Activated CD8-positive, alpha-beta memory T cell treated with anti-CD3 and anti-CD28 coated beads for 1 hour (primary cell): ENCODE measurements at places on chromosomes 2 and 18.

- DNase-seq = no peak
Observed at GRCh38 chr2:102181376-102181775, 5.4 kb upstream of the IL1RL2 start.

DNA sequence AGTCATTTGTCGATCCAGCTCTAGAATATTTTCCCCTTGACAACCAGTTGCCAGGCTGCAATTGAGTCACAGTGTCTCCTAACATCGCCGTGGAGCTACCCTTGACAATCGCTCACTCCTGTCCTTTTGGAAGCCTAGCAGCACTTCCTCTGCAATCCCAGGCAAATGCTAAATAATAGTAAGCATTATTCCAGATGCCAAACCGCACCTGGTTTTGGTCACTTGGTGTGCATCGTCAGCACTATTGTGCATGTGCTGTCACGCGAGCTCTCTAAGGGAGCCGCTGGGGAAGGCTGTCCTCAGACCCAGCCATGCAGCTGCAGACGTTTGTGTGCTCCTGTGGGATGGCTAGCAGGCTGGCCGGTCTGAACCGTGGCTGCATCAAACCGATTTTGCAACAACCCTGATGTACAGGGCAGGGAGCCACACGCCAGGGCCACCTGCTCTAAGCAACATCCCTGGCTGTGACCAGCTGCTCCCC, 549.5 kb upstream of the ID2 start:
- DNase-seq = no peak

DNA sequence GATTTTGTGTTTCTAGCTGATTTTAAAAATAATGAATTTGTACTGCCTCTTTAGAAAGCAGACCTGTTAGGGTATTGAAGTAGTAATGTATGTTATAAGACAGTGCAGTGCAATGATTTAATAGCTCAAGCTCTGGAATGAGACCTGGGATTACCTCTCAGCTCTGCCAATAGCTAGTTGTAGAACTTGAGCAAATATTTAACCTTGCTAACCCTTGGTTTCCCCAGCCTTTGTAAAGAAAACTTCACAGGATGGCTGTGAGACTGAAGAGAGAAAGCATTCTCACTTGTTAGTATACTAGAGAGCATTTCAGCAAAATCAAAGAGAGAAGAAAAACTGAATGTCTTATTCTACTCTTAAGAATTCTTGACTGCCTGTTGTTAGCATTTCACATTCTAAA, 293.9 kb downstream of the KIAA1328 start:
- DNase-seq = no peak

GRCh38 chr2:129428086-129428660, 551.3 kb upstream of the RAB6C start:
- no peak for DNase-seq

- no peak for DNase-seq
Observed at GRCh38 chr2:26913606-26913998, 56.8 kb upstream of the MAPRE3 start.

DNA sequence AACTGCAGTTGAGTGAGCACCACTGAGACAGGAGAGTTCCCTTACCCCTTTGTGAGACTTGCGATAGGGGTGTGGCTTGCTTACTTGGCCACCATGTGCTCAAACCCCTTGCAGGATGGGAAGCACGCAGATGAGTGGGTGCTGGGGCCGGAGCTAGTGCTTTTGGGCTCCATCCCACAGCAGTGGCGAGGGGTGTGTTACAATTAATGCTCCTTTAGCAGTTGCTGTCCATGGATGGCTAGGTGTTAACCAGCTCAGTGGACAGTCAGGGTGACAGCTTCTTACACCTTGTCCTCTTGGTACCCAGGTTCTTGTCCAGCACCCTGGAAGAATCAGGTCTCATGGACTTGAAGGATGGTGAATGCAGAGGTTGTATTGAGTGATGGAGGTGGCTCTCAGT, 103.9 kb downstream of the SH3RF3 start:
- no peak for DNase-seq

- DNase-seq = no peak
Observed at GRCh38 chr2:206979922-206980321, 40.6 kb downstream of the CPO start.

GRCh38 chr2:62076980-62077638, 118.8 kb upstream of the B3GNT2 start:
- DNase-seq = no peak

DNA sequence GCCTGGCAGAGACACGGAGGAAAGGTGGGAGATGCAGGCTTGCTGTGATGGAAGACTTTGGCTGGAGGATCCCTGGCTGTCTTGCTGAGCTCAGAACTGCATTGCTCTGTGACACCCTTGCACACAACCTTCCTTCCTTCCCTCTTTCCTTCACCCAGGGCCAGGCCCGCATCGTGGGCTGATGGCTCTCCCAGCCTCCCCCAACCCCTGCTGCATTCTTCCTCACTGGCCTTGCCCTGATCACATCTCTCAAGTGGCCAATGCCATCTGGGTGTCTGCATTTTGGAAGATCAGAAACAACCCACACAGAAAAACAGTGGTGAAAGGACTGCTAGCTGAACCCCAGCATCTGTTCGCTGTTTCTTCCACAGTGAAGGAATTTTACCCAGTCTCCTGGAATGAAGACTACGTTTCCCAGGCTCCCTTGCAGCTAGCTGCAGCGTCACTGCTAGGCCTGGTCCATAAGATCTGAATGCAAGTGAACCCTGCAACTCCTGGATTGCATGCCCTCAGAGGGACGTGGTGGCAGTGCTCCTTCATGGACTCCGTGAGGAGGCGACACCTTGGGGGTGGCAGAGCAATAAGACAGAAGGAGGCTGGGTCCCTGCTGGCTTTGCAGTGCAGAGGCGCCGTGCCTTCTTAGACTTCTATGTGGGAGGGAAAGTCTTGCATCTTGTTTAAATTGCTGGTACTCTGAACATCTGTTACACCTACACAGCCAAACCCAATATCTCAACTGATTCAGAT, 78.9 kb upstream of the YWHAQ start:
- no peak for DNase-seq

- DNase-seq = no peak
Observed at GRCh38 chr2:155418753-155419152, 720.3 kb downstream of the KCNJ3 start.

DNA sequence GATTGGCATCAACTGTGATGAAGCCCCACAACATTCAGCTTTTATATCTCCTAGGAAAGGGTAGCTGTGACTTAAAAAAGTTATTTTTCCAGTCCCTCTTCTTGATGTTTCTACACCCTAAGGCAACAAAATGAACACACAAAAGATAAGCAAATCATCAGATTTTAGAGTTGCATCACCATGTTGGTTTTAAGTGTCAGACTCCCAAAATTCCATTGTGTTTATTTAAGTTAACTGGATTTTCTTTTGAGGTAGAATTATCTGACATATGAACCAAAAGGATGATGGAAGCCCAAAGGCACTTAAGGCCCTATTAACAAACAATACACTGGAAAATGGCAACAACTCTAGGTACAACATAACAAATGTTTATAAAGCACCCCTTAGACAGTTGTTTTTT, 261.7 kb upstream of the SLC39A10 start:
- DNase-seq = no peak

DNA sequence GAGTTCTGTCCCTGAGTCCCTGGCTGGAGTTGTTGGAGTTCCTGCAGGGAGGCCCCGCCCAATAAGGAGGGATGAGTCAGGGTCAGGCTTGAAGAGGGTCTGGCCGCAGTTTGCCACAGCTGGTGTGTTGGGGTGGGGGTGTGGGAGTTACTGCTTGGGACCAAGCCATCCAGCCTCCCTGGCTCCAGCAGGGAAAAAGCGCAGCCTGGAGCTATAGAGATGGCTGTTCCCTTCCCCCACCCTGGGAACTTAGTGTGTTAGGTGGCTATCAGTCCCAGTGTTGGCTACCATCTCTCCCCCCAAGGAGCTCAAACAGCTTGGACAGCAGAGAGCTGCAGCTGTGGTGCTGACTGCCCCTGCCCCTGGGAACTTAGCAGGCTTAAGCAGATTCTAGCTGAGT, 13.2 kb upstream of the TANK start:
- DNase-seq = no peak

DNA sequence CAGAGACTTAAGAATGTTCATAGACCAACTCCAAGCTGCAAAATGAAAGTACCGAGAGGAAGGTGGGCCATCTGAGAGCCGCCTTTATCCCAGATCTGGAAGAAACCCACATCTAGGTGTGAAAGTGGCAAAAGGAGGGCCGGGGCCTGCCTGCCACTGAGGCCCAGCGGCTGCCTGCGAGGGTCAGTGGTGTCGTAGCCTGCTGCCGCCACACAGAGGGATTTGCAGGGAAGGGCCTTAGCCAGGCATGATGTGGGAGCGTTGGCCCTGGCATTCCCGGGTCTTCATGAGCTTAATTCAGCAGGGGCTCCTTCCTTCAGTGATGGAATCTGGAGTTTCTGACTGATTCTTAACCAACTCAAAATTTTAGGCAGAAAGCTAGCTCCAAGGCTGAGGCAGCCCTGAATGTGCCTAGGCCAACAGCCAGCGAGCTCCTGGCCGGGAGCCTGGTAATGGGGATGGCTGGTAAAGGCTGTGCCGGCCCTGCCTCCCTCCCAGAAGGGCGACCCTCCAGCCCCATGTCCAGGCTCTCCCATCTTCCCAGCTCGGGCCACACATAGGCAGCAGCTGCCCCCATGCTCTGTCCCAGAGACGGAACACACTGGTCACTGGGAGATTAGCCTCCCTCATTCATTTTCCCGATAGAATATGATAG, 230.1 kb downstream of the AGAP1 start:
- DNase-seq = no peak

DNA sequence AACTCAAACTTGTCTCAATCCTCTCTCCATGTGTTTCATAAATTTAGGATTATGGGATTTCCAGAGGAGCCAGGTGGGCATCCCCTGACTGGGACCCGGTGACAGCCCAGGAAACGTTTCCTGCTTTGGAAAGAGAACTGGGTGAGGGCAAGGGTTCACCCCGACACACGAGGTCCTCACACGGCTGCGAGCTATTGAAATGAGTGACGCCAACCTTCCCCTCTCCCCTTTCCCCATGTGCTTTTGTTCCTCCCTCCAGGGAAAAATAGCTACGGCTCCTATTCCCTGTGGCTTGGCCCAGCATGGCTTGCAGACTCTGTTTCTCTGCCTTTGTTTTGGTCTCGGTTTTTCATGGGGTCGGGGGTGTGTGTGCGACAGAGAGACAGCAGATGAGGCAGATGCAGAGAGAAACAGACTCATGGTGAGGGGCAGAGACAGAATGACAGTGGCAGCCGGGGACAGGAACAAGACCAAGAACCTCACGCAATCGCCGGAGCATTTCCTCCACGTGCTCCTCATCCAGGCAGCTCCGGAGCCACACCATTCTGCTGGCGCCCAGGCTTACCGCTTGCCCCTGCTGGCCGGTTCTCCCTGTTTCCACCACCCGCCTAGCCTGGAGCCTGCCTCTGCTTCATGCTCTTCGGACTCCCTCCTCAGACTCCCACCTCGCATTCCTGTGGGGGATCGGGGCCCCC, 238.5 kb downstream of the DYSF start:
- no peak for DNase-seq

- peak; percentile 27 for DNase-seq
Observed at GRCh38 chr2:219352448-219353023, 20.0 kb upstream of the RESP18 start.

- no peak for DNase-seq
Observed at GRCh38 chr2:27960237-27960912, 69.8 kb downstream of the BABAM2 start.

DNA sequence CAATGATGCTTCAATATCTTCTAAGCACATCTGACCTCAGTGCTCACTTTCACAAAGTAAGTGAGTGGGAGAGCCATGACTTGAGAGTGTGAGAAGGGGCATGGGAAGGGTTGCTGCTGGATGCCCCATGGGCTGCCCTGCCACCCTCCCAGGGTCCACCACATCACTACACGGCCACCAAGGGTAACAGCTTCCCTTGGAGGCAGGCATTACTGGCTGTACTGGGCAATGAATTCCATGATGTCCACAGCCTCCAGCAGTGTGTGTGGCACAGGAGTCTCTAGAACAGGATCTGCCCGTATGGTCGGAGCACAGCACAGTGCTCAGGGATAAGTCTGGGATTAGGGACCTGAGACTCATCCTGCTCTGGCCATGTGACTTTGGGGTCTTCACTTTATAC, 481.0 kb upstream of the MYT1L start:
- no peak for DNase-seq

GRCh38 chr2:156474401-156474800, 38.2 kb downstream of the GPD2 start:
- DNase-seq = no peak

DNA sequence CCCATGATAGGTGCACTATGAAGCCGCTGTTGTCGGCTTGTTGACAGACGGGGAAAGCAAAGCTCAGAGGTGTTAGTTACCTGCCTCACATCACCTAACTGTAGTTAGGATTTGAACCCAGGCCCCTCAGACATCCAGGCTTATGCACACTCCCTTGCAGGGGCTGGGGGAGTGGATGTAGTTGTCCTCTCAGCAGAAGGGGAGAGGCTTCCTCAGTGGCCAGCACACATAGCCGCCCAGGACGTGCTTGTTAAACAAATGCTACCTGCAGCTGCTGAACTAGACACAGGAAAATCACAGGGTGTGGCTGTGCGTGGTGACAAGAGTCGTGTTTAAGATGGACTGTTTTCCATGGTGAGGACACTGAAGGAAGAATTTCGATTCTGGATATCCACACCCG, 39.2 kb downstream of the GREB1 start:
- DNase-seq = no peak

DNA sequence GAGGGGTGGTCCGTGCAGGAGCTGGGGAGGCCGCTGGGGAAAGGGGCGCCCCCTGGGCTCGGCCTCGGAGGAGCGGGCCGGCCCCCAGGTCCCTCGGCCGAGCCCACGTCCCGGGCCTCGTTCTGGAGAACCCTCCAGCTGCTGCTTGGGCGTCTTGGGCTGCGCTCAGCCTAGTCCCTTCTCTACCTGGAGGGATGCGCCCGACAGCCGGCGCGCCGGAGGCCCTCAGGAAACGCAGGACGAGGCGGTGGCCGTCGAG, 293 bp upstream of the D2HGDH start:
- no peak for DNase-seq

GRCh38 chr2:167555098-167555720, 666.9 kb downstream of the XIRP2 start:
- no peak for DNase-seq

DNA sequence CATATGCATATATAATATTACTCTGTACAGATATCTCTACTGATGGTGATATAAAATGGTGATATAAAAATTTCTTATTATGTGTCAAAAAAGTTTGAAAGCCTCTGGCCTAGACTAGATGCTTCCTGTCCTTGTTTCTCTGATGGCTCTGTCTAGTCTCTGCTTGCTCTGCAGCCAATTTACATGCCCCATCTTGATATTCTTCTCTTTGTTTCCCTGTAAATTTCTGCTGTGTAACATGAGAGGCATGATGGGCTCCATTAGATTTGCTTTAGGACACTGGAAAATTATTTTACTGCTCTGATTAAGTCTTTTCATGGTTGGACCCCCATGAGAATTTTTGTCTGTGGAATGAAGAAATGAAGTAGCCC, 24.3 kb downstream of the BABAM2 start:
- DNase-seq = no peak

DNA sequence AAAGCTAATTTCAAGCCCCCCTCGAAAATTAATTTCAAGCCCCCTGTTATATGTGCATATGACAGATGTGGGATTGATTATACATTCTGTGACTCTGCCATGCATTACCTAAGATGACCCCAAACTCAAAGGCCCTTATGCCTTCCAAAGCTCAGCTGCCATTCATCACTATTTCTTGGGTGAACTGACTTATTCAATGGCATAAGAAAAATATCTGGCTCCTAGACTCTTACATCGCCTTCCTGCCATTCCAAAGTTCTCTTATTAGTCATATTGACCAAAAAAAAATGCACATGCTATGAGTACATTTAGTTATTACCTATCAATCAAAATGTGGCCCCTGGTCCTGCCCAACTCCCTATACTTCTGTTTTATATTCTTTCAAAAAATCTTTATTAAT, 291.8 kb upstream of the CHAC2 start:
- DNase-seq = no peak
